ENCODE measurements at places on chromosomes 13 and 19.

- no peak for DNase-seq
These were observed 148.4 kb downstream of the KATNAL1 start for GRCh38 chr13:30158774-30159445.

GRCh38 chr19:9757544-9758501 is 10.7 kb downstream of the ZNF846 start:
- no peak for DNase-seq

DNA sequence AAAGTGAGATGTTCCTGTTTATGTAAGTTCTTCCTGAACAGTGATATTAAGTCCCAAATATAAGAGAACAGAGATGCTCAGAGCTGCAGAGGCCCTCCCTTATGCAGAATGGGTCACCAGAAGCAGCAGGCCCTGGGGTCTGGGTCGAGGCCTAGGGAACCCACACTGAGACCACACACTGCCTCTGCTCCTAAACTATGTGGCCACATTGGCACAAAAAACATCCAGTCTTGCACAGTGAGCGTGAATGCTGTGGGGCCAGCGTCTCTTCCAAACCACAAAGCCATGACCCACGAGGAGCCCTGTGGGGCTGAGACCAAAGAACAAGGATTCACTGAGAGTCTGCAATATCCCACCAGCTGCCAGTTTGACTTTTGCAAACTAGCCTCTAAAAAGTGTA is 23.6 kb downstream of the PROZ start:
- no peak for DNase-seq

DNA sequence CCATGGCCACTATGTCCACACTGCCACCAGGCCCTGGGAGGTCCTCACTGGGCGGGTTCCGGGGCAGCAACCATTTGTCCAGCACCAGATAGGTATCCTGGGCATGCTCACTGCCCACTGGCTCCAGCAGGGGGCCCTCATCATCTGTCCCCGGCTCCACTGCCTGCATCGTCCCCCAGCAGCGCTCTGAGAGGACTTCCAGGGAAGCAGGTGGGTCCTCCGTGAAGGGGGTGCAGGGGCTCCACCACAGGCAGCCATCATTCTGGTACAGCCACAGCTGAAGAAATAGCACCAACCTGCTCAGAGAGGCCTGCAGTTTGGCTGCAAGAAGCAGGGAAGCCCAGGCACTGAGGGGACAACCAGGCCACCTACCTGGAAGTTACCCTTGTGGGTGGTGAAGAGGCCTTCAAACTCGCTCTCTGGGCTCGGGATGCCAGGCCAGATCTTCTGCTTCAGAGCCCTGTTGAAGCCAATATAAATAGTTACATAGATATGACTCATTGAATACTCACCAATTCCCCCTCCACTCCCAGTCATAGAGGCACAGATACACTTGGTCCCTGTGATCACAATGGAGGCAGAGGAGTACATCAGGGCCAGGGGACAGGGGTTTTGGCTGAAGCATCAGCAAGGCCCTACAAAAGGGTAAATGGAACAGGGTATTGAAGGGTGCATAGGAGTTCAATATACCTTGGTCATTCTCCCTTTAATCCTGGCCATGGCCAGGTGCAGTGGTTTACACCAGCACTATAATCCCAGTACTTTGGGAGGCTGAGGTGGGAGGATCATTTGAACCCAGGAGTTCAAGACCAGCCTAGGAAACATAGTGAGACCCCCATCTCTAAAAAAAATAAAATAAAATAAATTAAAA is 4.1 kb downstream of the SWSAP1 start:
- peak; percentile 63 for DNase-seq

GRCh38 chr13:110913322-110914080 is 1.4 kb downstream of the ANKRD10 start:
- no peak for DNase-seq

- no peak for DNase-seq
These were observed 12.4 kb upstream of the ELAVL1 start for GRCh38 chr19:8017808-8018207.

- no peak for DNase-seq
These were observed 153.8 kb downstream of the PCDH9 start for GRCh38 chr13:67076378-67076777.

DNA sequence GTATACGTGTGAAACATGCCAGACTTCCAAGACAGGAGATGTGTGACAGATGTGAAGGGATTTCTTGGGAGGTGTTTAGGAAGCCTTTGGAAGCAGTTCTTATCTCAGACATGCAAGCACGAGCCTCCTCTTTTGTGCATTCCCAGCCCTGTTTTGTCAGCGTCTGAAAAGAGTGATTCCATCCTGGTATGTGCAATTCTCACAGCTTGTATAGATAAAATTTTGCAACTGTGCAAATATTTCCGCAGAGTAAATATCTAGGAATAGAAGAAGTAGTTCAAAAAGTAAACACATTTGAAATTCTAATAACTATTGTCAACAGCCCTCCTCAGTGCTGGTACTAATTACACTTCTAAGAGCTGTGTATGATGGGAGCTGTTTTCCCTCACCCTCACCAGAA is 72.3 kb upstream of the C1QTNF9B start:
- no peak for DNase-seq
